ENCODE measurements at places on chromosomes 4 and X.

DNA sequence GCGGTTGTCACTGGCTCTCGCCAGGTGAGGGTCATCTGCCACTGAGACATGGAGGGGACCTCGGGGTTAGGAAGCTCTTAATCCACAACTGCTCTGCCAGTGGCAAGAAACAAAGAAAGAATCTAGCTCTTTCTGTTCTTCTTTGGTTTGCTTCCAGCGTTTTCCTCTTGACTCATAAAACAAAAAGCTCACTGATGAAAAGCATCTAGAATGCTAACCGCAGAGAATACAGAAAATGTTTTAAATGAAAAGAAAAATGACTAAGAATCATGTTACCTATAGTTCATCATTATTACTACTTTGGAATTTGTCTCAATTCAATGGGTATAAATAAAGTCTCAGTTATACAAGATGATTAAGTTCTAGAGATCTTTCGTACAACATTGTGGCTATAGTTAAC is 274.8 kb upstream of the TENM3 start:
- DNase-seq: peak; percentile 62

DNA sequence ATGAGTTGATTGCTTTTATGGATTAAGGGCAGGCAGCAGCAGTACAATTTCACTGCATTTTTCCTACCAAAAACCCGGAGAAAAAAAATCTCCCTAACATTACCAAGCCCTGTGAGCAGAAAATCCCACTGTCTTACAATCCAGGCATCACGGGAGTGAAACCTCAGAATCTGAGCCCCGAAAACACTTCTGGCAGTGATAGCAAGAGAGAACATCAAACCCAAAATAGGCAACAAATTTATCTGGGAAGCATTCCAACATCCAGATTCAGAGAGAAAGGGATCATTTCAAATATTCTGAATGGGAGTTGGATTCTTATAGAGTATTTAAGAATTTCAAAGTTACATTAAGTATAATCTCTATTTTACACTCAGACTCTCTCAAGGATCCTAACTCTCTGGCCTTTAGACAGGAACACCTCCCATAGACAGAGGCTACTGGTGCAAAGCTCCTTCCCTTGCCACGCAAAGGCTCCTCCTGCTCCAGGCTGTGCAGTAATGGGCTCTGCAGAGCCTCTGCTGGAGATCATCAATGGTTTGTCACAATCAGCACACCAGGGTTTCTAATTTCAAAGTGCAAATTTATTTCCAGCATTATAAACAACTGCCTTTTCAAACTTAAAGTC is 256.9 kb downstream of the PARM1 start:
- peak; percentile 4 for DNase-seq

GRCh38 chrX:39212456-39212855 is 411.2 kb downstream of the MID1IP1 start:
- DNase-seq: no peak

DNA sequence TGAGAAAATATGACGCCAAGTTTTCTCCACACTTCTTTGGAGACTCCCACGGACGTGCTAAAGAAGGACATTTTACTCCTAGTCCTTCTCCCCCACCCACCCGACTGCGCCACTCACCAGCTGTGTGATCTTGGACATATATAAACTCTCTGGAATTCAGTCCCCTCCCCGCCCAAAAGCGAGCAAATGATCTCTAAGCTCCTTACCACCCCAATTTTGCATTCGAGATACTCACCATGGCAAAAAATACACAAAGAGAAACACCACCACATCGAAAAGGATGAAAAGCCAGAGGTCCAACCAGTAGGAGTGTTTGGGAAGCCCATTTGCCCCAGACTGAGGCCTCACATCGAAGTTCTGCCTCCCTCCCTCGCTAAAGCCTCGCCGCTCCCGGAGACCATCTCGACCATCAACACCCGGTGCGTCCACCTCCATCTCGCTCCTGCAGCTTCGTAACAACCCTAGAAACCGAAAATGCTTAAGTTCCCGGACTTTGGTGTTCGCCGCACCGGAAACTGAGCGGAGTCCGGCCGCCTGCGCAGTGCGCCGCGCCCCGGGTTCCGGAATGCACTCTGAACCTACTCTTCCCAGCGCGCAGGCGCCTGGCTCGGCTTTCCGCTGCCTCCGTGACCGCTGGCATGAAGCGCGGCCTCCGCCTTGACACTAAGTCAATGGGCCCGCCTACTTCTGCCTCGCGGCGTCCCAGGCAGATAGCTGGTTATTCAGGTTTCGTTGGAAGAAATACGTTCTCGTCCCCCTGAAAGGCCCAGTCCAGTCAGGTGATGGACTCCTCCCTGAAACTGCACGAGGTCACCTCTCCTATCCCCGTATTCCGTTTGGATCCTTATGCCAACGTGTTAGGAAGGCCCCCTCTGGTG is 21.6 kb downstream of the FABP2 start:
- DNase-seq: peak; percentile 91

GRCh38 chr4:146224326-146224966 is 10.1 kb downstream of the REELD1 start:
- peak; percentile 93 for DNase-seq

- DNase-seq: peak; percentile 42
Measured at GRCh38 chrX:19810802-19811201, 76.6 kb downstream of the SH3KBP1 start.

DNA sequence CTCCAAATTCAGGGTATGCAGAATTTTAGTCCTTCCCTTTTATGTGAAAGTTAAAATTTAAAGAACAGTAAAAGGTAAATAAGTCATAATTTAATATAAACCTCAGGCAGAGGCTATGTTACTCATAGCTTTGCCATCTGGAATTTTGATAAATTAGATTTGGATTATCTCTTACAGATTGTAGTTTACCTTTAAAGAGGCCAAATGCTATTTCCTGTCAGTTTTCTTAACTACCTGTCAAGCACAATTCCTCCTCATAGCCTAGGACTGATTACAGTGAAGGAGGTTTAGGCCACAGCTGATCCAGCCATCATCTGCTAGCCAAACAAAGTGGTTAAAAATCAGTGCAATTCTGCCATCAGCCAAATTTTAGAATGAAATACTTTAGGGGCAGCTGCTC is 128.1 kb downstream of the MFAP3L start:
- DNase-seq: no peak

DNA sequence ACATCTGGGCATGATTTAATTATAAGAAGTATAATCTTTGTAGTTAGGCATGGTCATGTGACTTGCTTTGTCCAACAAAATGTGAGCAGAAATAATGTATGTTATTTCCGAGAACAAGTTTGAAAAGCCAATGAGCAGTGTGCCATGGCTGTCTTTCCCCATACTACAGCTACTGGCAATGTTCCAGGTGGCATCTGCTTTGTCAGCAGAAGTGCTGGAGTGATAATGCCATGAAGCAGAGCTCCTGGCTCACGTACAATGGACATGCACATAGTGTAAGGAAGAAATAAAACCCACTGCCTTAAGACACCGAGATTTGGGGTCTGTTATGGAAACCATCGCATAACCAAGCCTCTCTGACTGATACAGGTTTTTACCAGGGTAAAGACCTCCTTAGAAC is 212.6 kb upstream of the RASGEF1B start:
- DNase-seq: no peak

DNA sequence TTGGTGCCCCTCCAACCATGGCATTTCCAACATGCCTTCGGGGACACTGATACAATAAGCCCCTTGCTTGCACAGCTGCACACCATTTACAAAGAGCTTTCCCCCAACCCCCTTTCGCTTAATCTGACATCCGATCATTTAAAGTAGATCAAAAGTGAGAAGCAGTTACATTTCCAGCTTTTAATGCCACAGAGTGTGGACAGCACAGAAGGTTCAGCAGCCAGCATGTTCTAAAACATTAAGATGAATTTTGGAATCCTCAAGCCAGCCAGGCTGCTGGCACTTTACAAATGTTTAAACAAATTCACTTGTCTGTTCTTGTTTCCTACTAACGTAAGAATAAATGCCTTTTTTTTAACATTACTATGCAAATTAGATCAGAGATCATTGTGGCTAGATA is 284.4 kb upstream of the LDB2 start:
- DNase-seq: no peak

- DNase-seq: peak; percentile 77
Measured at GRCh38 chr4:6272863-6273660, 3.4 kb downstream of the WFS1 start.

- DNase-seq: peak; percentile 61
Measured at GRCh38 chr4:28709891-28710290, 1849.2 kb downstream of the STIM2 start.

DNA sequence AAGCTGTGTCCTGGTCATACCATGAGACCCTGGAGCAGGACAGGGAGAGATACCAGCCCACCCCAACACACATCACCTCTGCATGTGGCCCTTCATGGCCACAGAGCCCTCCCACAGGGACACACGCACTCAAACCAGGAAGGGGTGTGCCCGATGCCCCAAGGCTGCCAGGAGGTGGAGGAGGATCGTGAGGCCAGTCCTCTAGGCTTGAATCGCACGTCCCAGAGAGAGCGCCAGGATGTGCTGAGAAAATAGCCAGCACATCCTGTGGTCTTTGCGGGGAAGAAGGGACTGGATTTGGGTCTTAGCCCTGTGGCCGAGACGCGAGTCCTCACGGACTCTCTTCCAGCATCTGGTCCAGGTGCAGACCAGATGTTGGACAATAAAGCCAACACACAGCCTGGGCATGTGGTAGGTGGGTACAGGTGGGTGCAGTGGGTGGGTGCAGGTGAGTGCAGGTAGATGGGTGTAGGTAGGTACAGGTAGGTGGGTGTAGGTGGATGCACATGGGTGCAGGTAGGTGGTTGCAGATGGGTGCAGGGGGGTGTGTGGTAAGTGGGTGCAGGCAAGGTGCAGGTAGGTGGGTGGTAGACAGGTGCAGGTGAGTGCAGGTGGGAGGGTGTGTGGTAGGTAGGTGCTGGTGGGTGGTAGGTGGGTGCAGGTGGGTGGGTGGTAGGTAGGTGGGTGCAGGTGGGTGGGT is 94.3 kb upstream of the AFAP1 start:
- no peak for DNase-seq

DNA sequence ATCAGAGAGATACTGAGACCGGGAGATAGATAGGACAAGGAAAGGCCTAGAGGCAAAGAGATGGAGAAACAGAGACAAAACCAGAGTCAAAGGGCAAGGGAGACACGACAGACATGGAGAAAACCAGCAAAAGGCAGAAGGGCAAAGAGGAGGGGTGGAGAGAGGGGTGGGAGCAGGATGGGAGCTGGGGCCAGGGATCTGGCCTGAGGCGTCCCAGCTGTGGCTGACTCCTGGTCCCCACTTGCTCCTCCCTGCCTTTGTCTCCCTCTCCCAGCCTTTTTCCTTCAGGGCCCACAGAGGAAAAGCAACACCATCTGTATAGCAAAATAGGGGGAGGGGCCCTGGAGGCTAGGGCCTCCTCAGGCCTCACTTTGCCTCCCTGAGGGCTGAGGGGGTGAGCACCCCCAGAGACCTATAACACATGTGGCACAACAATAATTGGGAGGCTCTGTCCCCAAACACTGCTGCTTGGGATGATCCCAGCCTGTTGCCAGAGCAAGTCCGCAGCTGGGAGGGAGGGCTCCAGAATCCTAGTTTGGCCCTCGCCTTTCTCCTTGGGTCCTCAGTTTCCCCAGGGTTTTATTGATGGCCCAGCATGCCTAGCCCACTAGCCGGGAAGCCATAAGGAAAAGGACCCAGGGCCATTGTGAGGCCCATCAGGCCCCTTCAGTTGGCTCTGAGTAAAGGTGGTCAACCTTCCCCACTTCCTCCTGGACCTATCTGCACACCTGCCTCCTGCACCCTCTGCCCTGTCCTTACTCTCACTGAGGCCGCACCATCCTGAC is 96.8 kb downstream of the PJA1 start:
- no peak for DNase-seq

DNA sequence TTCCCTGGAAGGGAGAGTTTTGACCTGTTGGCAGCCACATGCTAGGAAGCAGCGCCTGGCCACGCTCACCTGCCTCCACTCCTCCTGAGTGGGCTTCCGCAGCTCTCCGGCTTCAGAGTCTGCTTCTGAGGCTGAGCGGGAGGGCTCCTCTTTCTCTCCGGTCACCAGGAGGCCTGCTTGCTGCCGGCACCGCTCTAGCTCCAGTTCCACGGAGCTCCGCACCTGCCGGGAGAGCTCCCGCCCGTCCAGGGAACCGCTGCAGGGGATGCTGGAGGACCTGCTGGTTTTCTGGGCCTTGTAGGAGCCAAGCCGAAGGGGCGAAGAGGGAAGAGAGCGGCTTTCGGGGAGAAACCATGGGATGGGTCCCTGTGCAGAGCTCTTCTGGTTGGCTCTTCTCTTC is 26.0 kb downstream of the PPEF2 start:
- DNase-seq: no peak

- DNase-seq: peak; percentile 75
Measured at GRCh38 chr4:164508771-164509170, 245.2 kb upstream of the SMIM31 start.

- no peak for DNase-seq
Measured at GRCh38 chr4:154292589-154292988, 199.0 kb downstream of the DCHS2 start.

DNA sequence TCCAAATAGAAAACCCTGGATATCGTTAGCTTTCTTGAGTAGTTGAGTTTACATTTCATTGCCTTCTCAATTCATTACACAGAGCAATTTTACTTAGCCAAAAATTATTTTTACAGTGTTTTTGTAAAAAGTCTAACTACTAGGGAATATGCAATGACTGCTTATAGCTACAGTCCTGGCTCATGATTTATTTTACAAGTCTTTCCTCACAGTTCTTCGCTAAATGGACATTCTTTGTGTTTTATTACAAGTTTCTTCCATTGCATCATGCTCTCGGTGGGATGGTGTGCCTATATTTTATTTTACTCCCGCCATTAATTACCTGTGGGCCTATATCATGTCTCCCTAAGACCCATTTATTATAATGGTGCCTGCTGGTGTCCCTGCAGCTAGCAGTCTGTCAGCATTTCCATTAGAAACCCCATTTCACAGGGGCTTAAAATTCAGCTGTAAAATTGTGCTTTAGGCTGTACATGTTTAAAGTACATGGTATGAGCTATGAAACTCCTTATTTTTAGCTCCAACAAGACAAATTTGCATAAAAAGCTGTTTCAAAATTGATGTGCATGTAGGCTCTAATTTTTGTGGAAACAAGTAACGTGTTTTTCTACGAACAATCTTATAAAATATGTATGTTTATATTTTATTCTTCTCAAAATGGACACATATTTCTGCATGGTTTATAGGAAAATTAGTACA is 227.4 kb downstream of the SLC7A11 start:
- no peak for DNase-seq

- DNase-seq: no peak
Measured at GRCh38 chrX:11992271-11992670, 146.0 kb upstream of the FRMPD4 start.

DNA sequence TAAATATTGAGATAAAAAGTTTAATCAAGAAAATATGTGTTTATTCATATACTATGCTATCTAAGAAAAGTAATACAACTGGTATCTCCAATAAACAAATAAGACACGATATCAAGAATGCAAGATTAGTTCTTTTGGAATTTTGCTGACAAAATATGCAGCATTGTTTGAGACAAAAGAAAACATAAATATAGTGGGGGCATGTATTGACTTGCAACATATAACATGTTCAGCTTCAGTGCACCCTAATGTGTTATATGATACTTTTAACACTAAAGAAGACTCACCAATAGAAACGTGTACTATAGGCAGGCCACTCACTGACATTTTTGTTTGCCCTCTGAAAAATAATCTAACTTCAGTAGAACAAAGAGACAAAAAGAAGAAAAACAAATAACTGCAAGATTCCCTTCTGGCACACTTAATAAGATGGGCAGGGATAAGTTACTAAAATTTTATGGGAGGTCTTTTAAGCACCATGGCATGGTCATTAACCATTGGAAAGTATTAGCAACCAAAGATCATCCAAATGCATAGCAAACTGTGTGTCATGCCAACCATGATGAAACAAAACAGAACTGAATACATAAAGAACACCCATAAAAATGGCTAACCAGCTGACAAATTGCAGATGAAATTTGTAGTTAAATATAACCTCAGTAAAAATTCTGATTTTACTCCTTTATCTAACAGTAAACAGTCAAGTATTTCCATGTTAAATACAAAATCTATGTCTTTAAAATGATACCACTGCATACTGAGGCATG is 447.9 kb upstream of the FAM241A start:
- no peak for DNase-seq

Data from amniotic epithelial cell (primary cell).